ENCODE measurements at places on chromosomes 6 and 20. TPM values are rescaled to one million over a fixed set of nuclear protein-coding genes. Genes with fewer than 3 reads are reported as not detected.

DNA sequence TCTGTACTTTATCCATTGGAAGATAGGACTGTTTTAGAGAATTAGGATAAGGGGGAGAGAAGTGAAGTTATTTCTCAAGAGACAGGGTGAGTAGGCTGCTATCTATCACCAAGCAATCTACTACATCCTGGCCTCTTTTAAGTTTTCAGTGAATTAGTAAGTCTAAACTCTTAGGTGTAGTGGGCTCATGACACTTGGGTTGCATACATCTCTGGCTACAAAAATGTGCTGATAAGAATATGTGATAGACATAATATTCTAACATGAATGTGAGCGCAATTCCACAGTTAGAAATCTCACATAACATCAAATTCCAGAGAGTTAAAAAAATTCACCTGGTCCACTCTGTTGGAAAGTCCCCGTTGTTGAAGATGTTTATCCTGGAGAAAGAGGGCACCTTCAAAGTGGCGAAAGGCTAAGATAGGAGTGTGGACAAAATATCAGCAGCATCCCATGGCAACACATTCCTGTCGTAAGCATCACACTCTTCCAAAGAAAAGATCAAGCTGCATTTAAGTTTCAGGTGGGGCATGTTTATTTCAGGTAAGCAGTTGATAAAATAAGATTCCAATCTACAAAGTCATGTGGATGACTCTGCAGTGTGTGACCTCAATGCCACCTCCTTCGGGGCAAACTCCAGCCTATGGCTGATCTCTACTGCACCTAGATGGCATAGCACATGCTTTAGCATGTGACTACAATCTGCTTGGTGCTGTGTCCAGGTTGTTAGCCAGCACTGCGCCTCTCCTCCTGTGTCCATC, 111.7 kb upstream of the NEDD9 start:
- no peaks in the 10 kb centered on the region for H3K36me3 ChIP-seq
- H3K4me1 ChIP-seq = peaks cover 32% of the 10 kb centered on the region
- DNase-seq = peak; percentile 94

- H3K4me1 ChIP-seq = no peaks in the 10 kb centered on the region
- H3K36me3 ChIP-seq = peaks cover 3% of the 10 kb centered on the region
- DNase-seq = peak; percentile 57
- H3K27ac ChIP-seq = no peak overlapping the region
Measured at GRCh38 chr6:159941286-159942113, 27.4 kb upstream of the IGF2R start.

DNA sequence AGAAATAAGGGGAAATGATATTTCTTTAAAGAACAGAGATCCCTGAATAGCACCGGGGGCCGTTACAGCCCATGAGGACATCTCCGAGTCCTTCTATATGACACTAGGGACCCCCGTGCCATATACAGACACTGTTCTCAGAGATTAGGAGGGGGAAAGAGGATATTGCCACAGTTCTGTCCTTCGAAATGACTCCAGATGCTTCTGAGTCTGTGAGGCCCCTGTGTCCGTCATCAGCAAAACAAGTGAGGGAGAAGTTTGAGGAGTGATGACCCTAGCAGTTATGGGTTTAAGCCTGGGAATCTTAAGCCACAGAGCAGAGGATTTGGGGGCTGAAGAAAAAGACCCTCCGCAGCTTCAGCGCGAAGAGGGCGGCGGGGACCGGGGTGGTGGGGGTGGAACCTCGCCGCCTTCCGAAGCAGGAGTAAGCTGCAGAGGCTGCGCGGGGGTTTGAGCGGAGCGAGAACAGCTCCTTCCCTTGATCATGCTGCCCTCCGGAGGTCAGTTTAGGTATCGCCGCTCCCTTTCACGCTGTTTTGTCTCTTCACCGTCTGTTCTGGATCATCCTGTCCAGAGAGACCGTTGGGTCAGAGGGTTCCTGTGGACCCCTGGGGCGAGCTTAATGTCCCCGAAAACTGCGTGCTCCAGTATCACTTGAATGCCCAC, 23.6 kb downstream of the VPS52 start:
- H3K4me1 ChIP-seq = peaks cover 30% of the 10 kb centered on the region
- peak; percentile 94 for DNase-seq
- H3K4me3 ChIP-seq = peak overlapping the region; percentile 70
- H3K27me3 ChIP-seq = 0 out of 2 replicates have a peak, but pooled peaks cover 5% of the 10 kb centered on the region

DNA sequence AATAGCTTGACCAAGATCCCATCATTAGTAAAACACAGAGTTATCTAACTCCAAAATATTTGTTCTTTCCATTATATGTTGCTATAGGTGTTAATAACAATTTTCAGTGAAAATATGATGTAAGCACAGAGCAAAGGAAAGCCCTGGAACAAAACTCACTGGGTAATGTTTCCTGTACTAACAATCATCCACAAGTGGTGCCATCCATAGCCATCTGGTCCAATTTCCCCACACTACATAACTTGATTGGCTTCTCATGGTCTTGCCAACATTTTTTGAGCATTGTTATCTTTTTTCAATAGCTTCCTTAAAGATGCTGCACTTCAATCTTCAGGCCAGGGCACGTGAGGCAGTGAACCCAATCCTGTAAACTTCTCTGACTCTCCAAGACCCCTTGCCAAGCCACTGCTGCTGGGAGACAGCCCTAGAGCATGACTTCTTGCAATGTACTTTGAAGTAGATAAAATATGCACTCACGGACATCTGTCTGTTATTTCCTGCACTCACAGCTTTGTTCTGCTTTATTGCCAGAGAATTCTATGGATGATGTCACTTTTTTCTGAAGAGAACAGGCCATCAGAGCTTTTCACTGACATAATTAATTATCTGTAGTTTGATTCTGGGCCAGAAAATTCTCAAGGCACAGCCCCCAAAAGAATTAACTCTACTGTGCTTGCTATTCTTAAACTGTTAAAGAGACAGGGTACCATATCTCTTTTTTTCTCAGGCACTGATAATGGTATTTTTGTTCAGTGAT, 97.5 kb upstream of the TMEM30A start:
- DNase-seq = no peak
- 0 out of 2 replicates have a peak, but pooled peaks cover 5% of the 10 kb centered on the region for H3K27me3 ChIP-seq
- H3K27ac ChIP-seq = no peak overlapping the region
- no peak overlapping the region for H3K4me3 ChIP-seq
- no peaks in the 10 kb centered on the region for H3K4me1 ChIP-seq

DNA sequence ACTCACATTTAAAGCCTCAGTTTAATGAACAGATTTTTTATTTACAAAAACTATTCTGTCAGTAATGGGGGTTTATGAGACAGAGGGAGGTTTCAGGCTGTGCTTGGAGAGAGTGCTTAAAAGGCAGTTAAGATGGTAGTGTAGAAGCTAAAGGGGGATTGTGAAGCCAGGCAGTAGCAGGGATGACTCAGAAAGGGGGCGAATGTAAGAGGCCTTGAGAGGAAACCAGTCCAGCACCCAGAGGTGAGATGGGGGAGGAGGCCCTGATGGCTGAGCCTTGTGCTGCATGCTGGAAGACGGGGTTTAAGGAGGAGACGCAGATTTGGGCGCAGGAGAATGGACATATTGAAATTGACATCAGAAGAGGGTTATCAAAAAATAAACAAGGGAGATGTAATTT, 6.6 kb upstream of the SERPINB9 start:
- no peak overlapping the region for H3K4me3 ChIP-seq
- no peaks in the 10 kb centered on the region for H3K27me3 ChIP-seq
- 0 out of 2 replicates have a peak, but pooled peaks cover 3% of the 10 kb centered on the region for H3K4me1 ChIP-seq
- H3K27ac ChIP-seq = no peak overlapping the region
- no peak for DNase-seq

DNA sequence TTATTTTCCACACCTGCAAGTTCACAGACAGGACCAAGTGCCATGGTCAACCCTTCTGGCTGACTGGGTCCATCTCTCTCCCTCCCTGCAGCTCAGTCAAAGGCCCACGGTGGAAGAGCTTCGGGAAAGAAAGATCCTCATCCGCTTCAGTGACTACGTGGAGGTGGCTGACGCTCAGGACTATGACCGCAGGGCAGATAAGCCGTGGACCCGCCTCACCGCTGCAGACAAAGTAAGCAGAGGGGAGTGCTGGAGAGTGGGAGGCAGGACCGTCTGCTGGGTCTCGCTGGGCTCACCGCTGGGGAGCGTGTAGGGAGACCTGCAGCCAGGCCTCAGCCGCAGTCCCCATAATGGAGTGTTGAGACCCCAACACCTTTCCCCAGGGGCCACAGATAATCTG, 45.0 kb downstream of the TBC1D7 start:
- H3K4me1 ChIP-seq = no peaks in the 10 kb centered on the region
- H3K36me3 ChIP-seq = no peaks in the 10 kb centered on the region
- no peak overlapping the region for H3K27ac ChIP-seq
- no peaks in the 10 kb centered on the region for H3K27me3 ChIP-seq
- H3K4me3 ChIP-seq = no peak overlapping the region

GRCh38 chr6:14883921-14884320, 361.9 kb upstream of the JARID2 start:
- H3K27me3 ChIP-seq = no peaks in the 10 kb centered on the region
- no peaks in the 10 kb centered on the region for H3K36me3 ChIP-seq
- H3K27ac ChIP-seq = no peak overlapping the region
- DNase-seq = no peak
- no peak overlapping the region for H3K4me3 ChIP-seq

DNA sequence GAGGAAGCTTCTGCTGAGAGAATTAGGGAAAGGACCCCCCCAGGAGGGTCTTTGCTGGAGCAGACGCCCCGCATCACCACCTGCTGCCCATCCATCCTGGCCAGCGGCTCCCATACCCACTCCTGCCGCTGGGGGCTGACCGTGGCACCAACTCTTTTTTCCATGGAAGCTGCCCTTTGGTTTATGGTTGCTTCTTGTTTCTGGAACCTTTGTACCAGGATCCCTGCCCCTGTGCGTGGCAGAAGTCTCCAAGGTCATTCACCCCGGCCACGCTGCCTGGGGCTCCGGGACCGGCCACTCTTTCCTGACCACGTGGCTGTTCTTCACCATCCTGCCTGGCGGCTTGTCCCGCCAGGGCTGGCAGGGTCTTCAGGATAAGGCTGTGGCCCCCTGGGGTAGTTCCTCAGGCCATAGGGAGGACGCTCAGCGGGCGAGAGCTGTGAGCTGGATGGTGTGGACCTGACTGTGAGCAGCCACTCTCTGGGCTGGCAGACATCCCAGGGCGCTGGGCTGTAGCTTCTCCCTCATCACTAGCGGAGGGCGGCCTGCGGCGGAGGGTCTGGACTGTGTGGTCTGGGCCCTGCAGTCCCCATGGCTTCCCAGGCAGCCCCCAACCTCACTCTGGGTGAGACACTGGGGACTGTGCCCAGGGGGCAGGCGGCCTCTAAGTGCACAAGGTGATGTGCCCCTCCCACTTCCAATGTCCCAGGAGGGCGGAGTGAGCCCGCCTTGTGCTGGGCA, 22.8 kb upstream of the RBBP8NL start:
- no peak overlapping the region for H3K27ac ChIP-seq
- no peaks in the 10 kb centered on the region for H3K4me1 ChIP-seq
- H3K27me3 ChIP-seq = no peaks in the 10 kb centered on the region
- H3K4me3 ChIP-seq = no peak overlapping the region
- no peaks in the 10 kb centered on the region for H3K36me3 ChIP-seq
- peak; percentile 32 for DNase-seq

DNA sequence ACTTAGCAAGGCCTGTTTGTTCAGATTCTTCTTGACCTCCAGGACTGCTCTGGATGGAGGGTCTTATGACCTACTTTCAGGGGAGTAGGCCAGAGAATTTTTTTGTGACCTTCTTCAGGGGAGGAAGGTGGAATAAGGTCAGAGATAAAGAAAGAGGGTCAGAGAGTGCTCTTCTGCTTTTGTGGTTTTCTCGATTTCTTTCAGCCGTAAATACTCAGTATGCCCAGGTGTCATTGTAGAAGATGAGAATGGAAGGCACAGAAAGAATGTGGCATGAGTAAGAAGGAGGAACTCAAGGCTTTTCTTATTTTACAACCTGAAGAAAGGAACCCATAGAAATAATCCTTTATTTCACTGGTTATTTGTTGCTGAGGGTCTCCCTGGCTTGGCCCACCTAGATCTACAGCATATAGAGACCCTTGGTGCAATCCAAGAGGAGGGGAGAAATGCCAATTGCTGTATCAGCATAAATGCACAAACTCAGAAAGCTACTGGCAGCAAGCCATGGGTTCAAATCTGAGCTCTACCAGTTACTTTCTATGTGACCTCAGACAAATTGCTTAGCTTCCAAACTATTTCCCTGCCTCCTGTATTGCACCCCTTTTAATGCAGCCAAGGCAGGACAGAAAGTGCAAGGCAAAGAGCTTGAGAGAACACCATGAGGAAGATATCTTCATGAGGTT, 68.0 kb downstream of the OLIG3 start:
- 0 out of 2 replicates have a peak, but pooled peaks cover 8% of the 10 kb centered on the region for H3K27me3 ChIP-seq
- no peak for DNase-seq
- H3K4me1 ChIP-seq = no peaks in the 10 kb centered on the region
- H3K27ac ChIP-seq = no peak overlapping the region
- H3K4me3 ChIP-seq = no peak overlapping the region

DNA sequence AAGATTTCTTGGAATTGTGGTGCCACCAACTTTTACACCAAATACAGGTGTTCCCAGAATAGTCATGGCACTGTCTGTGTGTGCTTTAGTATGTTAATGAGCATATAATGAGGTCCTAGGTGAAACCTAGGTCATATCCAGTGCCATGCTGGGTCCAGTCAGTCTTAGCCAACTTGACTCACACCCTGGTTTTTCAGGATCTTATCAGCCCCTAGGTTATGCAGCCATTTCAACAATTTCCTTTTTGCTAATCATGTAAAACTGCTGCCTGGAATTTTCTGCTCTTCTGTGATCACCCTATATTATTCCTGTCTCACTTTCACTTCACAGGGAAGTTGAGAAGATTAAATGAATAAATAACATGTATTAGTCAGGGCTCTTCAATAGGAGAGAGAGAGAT, 23.7 kb downstream of the SDHAF4 start:
- H3K4me1 ChIP-seq = no peaks in the 10 kb centered on the region
- H3K36me3 ChIP-seq = no peaks in the 10 kb centered on the region
- no peak for DNase-seq
- H3K27ac ChIP-seq = no peak overlapping the region
- no peaks in the 10 kb centered on the region for H3K27me3 ChIP-seq

DNA sequence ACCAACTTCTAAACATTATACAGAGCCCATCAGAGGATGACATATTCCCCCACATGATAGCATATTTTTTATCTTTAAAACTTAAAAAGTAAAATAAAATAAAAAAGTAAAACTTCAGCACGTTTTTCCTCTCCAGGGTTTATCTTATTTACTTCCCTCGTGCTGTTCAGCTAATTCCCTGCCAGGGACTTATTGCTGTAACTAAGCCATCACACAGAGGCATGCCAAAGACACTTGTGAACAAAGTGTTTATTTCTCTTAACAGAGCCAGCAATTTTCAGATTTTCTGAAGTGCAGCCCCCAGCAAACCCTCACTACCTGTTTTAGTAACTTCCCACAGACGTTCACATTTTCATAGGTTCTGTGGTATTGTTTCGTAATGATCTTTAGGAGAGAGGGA, 293.8 kb downstream of the ZNF217 start:
- no peaks in the 10 kb centered on the region for H3K4me1 ChIP-seq
- DNase-seq = no peak
- H3K4me3 ChIP-seq = no peak overlapping the region
- H3K27ac ChIP-seq = no peak overlapping the region
- no peaks in the 10 kb centered on the region for H3K36me3 ChIP-seq

FABP7 gene
- total RNA-seq = not detected

TEAD3 gene
- total RNA-seq = 15.4 TPM

DTD1 gene
- 124 TPM for total RNA-seq
